ENCODE measurements at places on chromosomes 4 and X. TPM values are rescaled to one million over a fixed set of nuclear protein-coding genes. Genes with fewer than 3 reads are reported as not detected.

Gene SOWAHD
- total RNA-seq: not detected

Gene ANK2
- 47.4 TPM for total RNA-seq

Gene GAGE13
- not detected for total RNA-seq

Gene SPACA5
- not detected for total RNA-seq

DNA sequence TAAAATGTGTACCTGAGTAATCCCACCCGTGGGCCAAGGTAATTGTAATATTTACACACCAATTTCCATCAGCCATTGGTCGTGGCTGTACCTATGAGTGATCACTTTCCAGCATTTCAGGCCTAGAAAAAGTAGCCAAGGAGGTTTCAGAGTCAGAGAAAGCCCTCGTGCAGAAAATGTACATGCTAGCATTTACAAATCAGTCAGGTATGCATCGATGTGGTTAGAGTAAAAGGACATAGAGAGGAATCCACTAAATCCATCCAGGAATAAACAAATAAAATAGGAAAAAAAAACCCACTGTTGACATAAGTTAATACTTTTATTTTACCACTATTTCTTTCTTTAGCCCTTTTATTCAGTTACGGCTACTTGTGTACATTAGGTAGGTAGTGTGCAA lies 256.8 kb downstream of the TRIML1 start:
- no peak for DNase-seq

- no peak for DNase-seq
These were observed 715.2 kb downstream of the TRIML1 start for GRCh38 chr4:188854436-188854835.

GRCh38 chr4:6763330-6763851 lies 19.1 kb upstream of the KIAA0232 start:
- DNase-seq: peak; percentile 45

DNA sequence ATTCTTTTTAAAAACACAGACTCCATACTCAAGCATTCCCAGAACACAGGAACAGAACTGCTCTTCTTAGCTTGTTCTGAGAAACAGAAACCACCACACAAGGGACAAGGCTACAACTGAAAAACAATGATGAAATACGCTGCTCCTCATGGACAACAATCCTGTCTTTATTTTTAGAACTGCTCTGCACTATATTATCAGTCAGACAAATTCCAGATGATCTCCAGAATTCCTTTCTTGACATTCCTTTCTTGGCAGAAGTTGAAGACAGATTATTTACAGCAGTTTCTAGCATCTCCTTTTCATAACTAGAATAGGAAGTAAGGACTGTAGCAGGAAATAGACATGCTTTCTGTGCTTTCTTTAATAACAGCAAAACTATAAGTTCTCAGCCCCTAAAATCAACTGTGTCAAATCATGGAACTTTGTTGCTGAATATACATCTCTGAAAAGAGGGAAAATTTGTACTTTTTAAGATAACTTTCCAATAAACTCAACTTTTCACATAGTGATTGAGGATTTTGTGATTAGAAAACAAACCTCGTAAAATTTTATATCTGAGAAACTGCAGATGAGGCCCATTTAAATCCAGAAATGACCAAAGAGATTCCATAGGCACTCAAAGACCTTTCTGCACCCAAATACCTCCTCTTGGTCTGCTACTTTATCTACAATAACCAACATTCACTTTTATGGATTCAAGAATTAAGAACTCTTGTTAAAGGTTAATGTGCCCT lies 35.9 kb downstream of the ANTXR2 start:
- no peak for DNase-seq

DNA sequence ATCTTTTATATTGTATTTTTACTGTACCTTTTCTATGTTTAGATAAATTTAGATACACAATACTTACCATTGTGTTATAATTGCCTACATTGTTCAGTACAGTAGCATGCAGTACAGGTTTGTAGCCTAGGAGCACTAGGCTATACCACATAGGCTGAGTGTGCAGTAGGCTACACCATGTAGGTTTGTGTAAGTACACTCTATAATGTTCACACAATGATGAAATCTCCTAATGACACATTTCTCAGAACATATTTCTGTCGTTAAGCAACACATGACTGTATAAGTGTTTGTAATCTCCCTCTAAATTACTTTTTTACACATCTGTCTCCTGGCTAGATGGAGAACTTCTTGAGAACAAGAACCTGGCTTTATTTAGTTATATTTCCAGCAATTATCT lies 40.3 kb downstream of the UCHL1 start:
- no peak for DNase-seq

DNA sequence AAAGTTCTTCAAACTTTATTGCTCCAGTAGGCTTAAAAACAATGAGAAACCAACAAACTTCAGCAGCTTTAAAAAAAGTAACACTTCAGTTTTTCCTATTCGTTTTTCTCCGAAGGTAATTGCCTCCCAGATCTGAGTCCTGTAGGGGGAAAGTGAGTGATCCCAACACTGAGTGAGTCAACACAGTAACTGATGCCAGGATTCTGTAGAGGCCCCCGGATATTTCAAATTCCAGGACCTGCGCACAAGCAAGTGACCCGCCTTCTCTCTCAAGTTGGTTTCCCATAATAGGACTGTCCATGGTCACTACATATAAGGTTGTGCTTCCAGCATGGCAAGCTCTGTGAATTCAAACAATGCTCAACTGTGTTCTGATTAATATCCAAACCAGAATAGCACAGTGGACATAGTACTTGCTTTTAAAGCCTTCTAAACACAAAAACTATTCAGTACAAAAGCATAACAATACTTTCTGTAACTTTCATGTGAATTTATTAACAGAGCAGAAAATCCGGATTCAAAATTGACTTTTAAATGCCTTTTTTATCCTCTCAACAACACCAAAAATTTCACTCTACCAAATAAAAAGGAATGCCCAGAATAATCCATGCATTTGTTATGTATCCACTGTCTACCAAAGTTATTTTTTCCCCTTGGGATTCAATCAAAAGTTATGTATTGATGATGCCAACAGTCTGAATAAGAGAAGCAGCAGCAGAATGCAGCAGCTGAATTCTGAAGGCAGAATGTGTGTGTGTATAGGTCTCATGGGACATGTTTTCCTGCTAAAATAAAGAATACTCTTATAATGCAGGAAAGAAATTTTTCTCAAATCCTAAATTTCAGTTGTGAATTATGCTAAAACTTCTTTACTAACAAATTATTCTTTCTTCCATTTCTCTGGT lies at the start of gene DMD:
Gene DMD (minus strand): TSS at position 194 of the 905 bp plus-strand sequence. CDS start 237 bp downstream, outside the sequence.
- DNase-seq: peak; percentile 20

- DNase-seq: no peak
These were observed 167.5 kb upstream of the PDE5A start for GRCh38 chr4:119795986-119796578.

GRCh38 chr4:40722576-40723161 lies 27.1 kb upstream of the NSUN7 start:
- DNase-seq: peak; percentile 36

DNA sequence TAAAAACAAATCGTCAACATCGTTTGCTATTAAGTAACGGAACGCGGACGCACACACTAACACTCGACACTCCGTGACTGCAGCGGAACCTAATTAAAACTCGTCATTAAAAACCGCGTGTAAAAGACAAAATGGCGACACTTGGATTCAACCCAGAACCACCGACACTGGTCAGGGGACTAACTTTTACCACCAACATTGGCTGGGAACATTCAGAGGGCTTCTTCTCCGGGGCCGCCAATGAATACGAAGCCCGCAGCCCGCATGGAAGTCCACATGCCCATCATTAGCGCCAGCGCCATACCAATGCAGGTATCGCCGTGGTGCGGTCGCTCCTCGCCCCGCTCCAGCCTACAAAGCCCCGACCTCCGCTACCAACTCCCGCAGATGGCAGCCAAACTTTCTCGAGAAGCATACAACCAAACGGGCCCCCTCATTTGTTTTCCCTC lies 498 bp downstream of the RBMX start:
- DNase-seq: peak; percentile 19

GRCh38 chr4:138561906-138562305 lies 319.8 kb upstream of the SLC7A11 start:
- DNase-seq: no peak

Measured in transverse colon (tissue), 4 donors.